ENCODE measurements at places on chromosomes 1 and 21.

DNA sequence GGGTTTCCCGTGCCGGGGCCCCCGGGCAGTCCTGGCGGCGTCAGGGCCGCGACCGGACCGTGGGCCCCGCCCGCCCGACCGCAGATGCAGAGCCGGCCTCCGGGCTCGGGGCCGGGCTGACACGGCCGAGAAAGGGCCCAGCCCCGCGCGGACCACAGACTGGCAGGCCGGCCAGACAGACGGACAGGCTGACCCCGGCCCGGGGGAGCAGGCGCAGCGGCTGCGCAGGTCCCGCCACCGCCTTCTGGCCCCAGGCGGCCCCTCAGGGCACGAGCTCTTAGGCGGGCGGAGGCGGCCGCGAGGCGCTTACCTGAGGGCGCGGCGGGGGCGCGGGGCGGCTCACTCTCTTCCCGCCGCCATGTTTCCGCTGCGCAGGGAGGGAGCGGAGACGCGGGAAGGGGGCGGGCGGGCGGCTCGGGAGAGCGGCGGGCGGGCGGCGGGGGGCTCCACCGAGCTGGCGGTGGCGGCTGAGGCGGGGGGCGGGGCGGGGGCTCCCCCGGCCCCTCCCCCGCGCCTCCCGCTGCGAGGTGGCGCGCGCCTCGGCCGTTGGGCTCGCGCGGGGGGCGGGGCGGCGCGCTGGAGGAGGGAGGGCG, at the start of gene SCMH1:
TSS of gene SCMH1 (minus strand) at position 558 of the 593 bp plus-strand sequence. CDS start 56,173 bp downstream, outside the sequence.
- DNase-seq = peak; percentile 42

DNA sequence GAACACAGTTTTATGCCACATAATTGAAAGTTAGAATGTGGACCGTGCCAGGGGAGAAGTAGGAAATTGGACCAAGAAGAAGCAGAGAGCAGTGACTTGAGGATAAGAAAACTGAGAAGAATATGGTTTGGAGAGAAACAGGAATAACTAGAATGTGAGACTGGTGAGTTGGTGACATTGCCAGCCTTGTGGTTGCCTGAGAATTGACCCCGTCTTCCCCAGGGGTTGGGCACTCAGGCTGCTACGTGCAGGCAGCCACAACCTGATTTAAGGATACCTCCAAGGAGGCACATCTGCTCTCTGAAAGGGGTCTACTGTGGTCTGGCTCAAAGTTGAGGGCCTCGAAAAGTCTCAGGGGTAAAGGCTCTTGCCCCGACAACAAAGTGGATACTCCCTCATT, 112.1 kb upstream of the ARTN start:
- no peak for DNase-seq

DNA sequence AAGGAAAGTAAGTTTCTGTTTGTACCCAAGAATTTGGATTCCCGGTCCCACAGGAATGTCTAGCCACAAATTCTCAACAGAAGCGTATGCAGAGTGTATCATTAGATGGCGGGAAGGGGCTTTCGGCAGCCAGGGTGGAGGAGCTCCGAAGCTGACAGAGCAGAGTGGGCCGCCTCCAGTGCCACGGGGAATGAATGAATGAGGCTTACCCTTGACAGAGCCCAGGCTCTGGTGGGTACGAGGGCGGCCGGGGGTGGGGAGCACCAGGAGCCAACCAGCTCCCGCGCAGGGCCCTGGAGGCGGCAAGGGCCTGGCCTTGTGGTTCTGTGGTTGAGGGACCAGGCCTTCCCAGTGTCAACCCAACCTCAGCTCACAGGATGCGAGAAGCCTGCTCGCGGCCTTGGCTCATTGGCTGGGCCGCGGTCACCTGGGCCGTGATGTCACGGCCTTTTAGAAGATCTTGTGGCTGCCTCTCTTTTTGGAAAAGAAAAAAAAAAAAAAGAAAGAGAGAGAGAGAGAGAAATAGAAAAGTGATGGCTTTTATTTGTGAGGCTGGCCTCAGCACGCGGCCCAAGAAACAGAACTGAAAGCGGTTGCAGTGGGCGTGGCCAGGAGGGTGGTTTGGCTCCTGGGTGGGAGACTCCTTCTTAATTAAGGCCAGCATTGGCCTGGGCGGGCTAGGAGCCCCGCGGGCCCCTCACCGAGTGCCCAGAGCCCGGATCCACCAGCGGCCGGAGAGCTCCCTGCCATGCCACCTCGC, 34.9 kb upstream of the RUNX3 start:
- DNase-seq = peak; percentile 88

GRCh38 chr1:42736152-42736551, 3.9 kb downstream of the CLDN19 start:
- no peak for DNase-seq

DNA sequence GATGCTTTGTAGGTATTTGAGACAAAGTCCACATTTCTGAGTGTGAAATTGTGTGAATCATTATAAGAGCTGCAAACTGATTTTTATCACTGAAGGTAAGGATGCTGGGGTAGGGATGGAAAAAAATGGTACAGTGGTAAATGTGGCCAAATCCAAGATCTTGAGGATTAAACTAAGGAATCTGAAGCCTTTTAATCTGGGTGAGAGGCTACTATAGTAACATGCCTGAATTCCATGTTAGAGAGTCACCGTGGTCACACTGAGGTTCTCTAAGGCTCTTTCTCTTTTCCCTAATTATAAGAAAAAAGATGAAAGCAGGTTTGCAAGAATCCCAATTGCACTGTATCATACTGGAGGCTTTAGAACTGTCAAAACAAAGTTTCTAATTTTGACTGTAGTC, 17.6 kb downstream of the PTGER3 start:
- no peak for DNase-seq

- DNase-seq = no peak
Measured at GRCh38 chr1:177274687-177275211, 104.0 kb downstream of the BRINP2 start.

DNA sequence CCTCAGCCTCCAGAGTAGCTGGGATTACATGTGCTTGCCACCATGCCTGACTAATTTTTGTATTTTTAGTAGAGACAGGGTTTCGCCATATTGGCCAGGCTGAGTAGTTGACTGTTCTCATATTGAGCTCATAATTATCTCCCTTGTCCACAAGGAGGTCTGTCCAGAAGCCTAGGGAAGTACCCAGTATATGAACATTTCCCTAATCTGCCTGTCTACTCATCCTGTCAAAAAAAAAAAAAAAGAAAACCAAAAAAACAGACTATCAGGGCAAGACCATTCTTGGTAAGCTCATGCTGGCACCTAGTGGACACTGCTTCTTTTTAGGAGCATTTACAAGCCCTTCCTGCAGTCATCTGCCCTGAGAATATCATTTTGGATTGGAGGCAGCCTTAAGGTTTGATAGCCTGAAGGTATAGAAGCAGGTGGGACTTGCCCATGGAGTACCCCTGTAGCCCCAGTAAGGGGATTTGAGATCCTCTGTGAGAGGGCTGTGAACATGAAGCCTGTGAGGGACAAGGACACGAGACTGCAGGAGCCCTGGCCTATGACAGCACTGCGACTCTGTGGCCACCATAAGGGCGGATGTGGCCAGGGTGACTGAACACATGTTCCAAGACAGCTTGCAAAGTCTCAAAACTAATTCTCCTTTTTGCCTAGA, 10.8 kb upstream of the DUSP12 start:
- DNase-seq = peak; percentile 71

GRCh38 chr1:167714098-167714438, 7.7 kb upstream of the MPZL1 start:
- no peak for DNase-seq

- no peak for DNase-seq
Measured at GRCh38 chr1:91754348-91754747, 131.6 kb downstream of the TGFBR3 start.

- DNase-seq = no peak
Measured at GRCh38 chr21:14526199-14526598, 19.9 kb downstream of the SAMSN1 start.

DNA sequence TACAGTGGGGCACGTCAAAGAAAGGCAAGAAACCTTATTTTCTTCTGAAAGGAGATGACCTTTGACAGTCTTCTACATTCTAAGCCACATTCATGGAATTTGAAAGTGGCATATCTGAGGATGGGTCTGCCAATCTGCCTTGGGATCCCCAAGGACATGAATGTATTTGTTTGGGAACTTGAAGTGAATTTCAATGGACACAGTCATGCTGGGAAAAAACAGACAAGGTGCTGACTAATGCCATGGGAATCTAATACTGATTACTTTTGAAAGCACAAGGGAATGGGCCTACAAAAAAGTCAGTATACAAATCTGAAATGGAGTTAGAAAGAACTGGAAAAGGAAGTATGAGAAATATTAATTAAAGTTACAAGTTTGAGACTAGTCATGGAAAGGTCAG, 128.8 kb downstream of the KCNJ6 start:
- no peak for DNase-seq

DNA sequence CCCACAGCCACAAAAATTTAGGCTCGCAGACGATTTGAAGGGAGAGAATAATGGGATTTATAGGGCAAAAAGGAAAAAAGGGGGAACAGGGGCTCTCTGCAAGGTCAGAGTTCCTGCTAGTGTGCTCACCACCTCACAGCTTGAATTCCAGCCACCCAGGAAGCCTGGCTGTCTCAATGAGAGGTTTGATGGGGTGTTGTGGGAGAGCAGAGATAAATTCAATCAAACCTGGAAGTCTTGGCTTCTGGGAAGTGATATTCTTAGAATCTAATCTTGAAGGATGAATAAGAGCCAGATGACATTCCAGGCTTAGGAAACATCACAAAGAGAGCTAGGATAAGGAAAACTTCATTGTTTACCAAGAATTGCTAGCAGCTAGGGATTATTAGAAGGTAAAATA, 47.4 kb upstream of the C21orf91 start:
- no peak for DNase-seq

DNA sequence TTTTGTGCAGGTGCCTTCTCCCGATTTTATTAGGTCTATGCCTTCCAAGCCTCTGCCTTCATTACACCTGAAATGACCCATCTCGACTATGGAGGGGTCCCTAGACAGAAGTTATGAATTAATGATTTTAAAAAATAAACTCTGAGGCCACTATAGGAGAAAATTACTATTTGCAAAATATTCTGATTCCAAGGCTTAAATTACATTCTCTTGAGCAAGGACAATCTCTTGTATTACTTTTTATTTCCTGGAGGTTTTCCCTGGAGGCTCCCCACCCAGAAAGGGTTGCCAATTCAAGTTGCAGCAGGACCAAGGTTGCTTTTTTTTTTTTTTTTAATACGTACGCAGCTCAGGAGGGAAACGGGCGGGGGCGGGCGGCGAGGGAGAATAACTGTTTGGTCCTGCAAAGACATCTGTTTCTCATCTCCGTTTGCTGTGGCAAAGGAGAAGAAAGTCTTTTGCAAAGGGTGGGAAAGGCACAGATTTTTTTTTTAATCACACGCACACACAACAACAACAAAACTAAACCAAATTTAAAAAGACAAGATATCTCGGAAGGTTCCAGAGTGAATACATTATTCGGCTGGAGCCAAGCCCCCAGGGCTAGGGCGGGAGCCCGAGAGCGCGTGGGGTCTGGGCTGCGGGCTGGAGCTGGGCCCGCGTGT, 618 bp upstream of the SERTAD4 start:
- no peak for DNase-seq

GRCh38 chr1:233066087-233066486, 115.7 kb downstream of the NTPCR start:
- DNase-seq = no peak

DNA sequence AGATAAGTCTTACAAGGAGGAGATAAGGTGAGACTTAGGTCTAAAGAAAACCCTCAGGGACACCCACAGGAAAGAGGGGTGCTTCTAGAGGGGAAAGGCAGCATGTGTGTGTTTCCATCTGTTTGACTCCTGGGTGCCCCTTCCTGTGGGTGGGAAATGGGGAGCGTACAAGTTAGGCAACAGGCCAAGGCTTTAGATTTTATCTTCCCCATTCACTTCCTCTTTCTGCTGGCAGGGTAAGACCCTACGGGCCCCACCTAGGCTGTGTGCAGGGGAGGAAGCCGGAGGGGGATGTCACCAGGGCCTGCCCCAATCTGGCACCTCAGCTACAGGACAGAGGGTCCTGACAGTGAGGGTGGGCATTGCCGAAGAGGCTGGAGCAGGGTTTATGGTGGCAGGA, 2.5 kb upstream of the OLIG1 start:
- no peak for DNase-seq

DNA sequence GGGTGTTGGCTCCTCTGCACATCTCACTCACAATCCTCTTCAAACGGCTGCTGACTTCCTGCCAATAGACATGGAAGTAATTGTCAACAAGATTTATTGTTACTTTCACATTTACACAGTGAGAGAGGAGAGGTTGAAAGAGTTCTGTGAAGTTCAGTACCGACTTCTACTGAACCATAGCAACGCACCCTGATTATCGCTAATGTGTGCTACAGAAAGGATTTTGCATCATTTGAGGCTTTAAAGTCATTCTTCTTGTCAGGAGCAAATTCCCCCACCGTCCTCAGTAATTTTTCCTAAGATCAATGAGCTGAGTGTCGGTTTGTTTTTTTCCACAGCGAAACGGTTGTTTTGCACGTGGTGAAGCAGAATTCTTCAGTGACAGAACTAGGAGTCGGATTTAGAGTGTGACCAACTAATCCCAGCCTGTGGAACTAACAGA, 361.0 kb downstream of the ADGRL2 start:
- DNase-seq = no peak

GRCh38 chr1:168087696-168088095, 49.0 kb downstream of the GPR161 start:
- DNase-seq = no peak

DNA sequence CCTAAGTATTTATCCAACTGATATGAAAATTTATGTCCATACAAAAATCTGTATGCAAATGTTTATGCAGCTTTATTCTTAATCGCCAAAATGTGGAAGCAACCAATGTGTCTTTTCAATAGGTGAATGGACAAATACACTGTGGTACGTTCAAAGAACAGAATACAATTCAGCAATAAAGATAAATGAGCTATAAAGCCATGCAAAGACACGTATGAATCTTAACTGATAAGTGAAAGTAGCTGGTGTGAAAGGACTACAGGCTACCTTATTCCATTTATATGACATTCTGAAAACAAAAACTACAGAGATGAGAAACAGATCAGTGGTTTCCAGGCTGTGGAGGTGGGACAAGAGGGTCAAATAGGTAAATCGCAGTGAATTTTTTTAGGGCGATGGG, 419.6 kb upstream of the B3GALT2 start:
- no peak for DNase-seq

DNA sequence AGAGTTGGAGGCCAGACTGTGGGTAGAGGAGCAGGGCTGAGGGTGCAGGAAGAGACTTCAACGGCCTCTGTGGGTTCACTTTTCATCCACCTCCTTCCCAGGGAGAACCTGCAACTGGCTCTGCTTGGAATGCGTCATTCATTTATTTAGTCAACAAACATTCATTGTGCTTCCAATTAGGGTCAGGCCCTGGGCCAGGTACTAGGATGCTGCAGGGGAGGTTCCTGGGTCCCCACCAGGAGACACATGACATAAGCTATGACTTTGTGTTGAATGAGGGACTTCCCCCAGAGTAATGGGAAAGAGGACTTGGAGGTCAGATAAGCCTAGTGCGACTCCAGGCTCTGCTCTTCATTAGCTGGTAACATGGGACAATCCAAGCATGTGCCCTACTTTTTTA, 46.3 kb upstream of the RPL11 start:
- DNase-seq = no peak

GRCh38 chr1:94668528-94668927, 127.0 kb upstream of the F3 start:
- DNase-seq = no peak

GRCh38 chr1:150976879-150977694, 2.5 kb upstream of the CERS2 start:
- peak; percentile 57 for DNase-seq
